Mesothelial cell of epicardium (in vitro differentiated cells): ENCODE measurements at places on chromosomes 4 and X.

DNA sequence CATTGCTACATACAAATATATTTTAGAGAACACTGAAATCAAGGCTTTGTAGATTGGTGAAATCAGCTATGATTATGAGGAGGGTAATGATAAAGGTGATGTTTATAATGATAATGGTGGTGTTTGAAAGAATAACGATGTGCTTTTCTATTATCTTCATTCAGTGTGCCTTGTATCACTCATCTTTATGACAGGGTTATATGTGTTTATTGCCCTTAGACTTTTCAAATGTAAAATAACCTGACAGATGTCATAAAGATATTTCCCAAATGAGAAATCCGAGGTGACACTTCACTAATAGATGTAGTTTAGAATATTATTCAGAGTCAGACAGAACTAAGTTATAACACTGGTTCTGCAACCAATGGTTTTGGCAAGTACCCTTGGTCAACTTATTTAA, 323.0 kb upstream of the SPANXN4 start:
- no peak for DNase-seq

- DNase-seq, result no peak
Observed at GRCh38 chr4:158122501-158122900, 50.3 kb downstream of the GASK1B start.

DNA sequence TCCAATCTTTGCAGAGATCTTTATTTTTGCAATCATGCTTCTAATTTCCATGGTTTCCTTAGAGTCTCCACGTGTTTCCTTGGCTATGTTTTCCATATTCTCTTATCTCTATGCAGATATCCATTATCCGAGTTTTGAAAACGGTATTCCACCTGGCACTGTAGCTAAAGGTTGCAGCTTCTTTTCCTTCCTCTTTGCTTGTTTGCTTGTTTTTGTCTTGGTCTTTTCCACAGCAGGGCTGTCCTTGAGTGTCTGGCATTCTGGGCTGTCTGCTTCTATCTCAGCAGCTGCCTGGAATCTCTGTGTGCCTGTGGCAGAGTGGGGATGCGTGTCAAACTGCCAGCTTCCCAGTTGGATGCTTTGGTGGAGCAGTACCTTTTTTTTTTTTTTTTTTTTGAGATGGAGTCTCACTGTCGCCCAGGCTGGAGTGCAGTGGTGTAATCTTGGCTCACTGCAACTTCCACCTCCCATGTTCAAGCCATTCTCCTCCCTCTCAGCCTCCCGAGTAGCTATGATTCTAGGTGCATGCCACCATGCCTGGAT, 46.9 kb downstream of the WFS1 start:
- DNase-seq, result no peak

GRCh38 chr4:151215295-151215694, 61.7 kb upstream of the PRSS48 start:
- no peak for DNase-seq
